ENCODE measurements at places on chromosomes 3 and 15. TPM values are rescaled to one million over a fixed set of nuclear protein-coding genes. Genes with fewer than 3 reads are reported as not detected.

- peak; percentile 61 for DNase-seq
Observed at GRCh38 chr15:95016511-95017229, 785.3 kb downstream of the MCTP2 start.

- DNase-seq = no peak
Observed at GRCh38 chr3:116097226-116097625, 348.1 kb downstream of the LSAMP start.

- DNase-seq = no peak
Observed at GRCh38 chr3:81531263-81531662, 230.2 kb downstream of the GBE1 start.

DNA sequence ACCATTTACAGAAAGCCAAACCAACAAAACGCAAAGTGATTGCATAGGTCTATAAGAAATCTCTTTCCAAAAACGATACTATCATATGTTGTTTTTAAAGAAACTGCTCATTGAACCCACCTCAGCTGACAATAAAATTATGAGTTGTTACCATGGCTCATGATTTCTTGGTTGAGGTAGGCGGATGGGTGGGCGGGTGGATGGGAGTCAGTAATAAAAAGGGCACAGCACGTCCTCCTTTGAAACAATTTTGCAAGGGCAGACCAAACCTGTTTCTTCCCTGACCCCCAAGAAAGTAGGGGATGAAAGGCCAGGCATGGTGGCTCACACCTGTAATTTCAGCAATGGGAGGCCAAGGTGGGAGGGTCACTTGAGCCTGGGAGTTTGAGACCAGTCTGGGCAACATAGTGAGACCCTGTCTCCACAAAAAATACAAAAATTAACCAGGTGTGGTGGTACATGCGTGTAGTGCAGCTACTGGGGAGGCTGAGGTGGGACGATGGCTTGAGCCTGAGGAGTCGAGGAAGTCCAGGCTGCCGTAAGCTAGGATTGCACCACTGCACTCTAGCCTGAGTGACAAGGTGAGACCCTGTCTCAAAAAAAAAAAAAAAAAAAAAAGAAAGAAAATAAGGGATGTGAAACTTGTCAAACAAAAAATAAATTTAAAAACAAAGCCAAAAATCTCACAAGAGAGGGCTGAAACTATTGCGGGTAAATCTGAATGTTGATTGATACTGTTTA lies 2.1 kb downstream of the ABHD10 start:
- DNase-seq = no peak

DNA sequence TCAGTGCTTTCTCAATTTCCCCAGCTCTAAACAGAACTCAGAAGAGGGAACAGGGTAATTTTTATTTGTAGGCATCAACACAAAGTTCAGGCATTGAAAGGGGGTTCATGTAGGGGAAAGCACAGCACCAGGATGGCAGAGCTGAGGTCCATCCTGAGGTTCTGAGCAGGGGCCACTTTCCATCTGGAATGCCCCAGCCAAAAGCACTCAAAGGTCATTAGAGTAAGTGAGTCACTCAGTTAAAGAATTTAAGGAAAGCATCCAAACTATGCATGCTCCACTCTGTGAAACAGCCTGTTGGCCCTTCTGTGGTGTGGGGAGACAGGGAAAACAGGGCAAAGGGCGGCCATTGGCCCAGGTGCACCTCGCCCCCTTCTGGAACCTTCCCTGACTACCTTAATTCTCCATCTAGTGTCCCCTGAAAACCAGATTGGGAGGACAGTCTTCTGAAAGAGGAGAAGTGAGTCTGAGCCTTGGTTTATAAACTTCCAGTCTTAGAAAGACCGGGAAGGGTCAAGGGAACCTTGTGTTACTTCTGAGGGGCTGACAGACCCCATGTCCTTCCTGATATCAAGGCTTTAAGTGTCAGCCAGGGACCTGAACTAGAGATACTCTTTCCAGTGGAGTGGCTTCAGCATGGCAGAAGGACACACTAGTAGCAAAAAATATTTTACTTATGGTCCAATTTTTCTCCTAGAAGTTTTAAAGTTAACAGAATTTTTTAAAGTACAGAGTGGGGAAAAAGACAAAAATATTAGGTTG lies 133.3 kb downstream of the MYLK start:
- peak; percentile 80 for DNase-seq

Gene CYP8B1
- total RNA-seq = not detected

Gene SLC2A2
- 0.03 TPM for total RNA-seq

Gene CCR1
- not detected for total RNA-seq

Gene ANKRD34C
- total RNA-seq = not detected

Gene VPS39
- total RNA-seq = 8.7 TPM
